HS-5 (cell line): ENCODE measurements at places on chromosomes 12 and 14.

DNA sequence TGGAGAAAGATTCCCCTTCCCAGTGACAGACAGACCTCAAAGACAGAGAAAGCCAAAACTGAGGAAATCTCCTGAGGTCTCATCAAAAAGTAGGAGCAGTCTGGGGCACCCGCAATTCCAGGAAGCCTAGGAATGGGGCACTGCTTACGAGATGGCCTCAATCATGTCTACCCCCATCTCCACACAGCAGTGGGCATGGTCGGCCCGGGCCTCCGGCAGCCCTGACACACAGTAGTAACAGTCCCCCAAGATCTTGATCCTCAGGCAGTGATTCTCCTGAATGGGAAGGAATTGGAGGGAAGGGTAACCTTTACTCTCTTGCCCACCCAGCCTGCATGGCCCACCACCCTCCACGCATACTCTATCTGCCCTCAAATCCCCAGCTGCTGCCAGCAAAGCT, 11.9 kb downstream of the ADCY6 start:
- no peak for DNase-seq

DNA sequence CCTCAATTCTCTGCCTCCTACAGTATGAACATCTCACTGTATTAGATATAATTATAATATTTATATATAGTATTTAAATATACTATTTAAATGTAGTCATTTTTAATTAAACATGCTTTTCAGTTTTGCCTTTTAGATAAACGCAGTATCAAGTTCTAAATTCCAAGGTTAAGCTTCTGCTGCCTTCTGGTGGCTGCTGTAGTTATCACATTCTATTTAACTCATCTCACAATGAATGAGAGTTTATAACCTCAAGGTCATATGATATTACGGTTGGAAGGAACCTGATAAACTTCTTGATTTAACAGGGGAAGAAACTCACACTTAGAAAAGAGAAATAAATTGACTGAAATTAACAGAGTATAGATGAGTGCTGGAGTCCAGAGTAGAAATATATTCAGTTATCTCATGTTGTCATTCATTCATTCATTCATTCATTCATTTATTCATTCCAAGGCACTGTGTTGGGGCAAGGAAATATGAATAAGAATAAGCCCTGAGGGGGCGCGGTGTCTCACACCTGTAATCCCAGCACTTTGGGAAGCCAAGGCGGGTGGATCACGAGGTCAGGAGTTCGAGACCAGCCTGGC, 31.9 kb downstream of the GUCY2C start:
- DNase-seq = peak; percentile 26

DNA sequence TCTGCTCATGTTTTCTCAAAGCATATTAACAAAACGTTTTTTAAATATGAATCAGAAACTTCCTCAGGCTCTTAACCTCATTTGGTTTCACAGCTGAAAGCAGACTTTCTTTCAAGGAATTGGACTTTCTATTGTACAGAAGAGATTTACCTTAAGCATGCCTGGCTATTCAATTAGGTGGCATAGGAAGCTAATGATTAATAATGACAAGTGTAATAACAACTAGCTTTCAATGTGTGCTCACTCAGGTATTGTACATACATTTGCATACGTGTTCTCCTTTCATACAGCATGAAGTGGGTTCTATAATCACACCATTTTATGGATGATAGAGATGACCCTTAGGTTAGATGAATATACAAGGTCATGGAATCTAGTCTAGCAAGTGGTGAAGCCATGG, 115.7 kb downstream of the ANO6 start:
- no peak for DNase-seq

DNA sequence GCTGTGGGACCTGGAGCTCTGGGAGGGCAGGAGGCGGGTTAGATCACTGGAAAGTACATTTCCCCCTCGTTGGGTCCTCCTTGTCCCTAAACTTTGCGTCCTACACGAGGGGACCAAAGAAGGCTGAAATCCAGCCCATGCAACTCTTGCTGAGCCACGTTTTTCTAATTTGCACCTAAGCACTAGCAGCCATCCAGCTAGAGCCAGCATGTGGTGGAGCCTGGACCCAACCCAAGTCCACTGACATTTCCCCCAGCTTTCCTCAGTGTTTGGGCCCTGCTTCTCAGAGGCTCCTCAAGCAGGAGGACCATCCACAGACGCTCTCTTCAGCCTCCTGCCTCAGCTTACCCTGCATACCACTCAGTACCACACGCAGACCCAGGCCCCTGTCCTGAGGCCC, 49.7 kb downstream of the TSPAN11 start:
- DNase-seq = no peak

DNA sequence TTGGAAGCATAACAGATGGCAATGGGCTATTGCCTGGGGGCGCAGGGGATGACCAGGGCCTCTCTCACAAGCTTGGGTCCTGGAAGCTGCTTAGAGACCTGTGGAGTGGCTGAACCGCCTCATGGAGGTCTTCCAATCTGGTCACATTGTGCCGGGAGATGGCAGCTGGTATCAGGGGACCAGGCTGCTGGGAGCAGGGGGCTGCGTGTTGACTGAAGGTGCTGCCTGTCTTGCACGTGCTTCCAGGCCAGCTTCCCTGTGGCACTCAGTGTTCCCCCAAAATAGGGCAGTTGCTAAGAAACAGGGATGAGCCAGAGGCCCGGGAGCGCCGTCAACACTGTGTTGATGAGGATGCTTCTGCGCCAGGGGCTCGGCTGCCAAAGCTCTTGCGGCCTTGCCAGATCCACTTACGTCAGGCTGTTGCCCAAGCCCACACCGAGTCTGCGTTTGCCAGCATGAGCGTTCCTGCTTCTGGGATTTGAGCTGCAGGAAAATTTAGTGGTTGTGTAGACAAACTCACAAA, 39.8 kb downstream of the ELK3 start:
- peak; percentile 55 for DNase-seq

DNA sequence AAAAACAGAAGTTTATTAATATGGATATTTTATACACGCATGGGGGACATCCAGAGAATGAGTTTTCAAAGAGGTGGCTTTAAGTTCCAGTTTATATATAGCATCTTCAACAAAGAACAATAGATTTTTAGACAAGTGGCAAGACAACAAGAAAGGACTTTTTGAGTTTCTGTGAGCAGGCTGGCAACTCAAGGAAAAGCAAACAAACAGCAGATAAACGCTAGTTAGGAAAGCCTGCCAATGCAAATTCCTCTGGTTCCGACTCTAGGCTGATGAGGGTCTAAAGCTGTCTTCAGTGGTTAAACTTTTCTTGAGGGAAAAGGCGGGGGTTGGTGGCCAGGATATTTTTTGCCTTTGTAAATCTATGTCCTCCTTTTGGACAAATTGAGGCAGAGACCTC, 78.4 kb upstream of the EEA1 start:
- no peak for DNase-seq

DNA sequence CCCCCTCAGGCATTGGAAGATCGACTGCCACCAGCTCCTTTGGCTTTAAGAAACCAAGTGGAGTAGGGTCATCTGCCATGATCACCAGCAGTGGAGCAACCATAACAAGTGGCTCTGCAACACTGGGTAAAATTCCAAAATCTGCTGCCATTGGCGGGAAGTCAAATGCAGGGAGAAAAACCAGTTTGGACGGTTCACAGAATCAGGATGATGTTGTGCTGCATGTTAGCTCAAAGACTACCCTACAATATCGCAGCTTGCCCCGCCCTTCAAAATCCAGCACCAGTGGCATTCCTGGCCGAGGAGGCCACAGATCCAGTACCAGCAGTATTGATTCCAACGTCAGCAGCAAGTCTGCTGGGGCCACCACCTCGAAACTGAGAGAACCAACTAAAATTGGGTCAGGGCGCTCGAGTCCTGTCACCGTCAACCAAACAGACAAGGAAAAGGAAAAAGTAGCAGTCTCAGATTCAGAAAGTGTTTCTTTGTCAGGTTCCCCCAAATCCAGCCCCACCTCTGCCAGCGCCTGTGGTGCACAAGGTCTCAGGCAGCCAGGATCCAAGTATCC, 288.7 kb downstream of the NAV3 start:
- DNase-seq = no peak

DNA sequence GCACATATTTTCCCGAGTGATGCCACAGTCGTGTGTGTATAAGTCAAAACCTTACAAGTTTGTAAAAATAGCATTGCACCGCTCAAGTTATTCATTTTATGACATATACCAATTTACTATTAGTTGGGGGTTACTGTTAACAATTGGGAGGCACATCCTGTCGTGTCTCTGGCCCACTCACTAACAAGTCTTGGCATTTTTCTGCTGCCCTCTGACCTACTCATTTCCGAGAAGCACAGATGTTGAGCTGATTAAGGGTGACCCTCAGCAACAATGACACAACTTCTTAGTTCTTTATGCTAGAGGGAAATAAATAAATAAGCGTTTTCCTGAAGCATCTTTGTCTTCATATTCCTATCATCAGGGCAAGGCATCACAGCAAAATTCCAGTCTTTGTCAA, 6.8 kb upstream of the ATG14 start:
- no peak for DNase-seq

GRCh38 chr12:10369557-10370415, 20.1 kb downstream of the KLRK1 start:
- DNase-seq = no peak

GRCh38 chr12:53198486-53199110, 8.5 kb downstream of the ITGB7 start:
- DNase-seq = no peak

- DNase-seq = no peak
Observed at GRCh38 chr12:105100998-105101397, 6.5 kb upstream of the WASHC4 start.

GRCh38 chr12:85781766-85782165, 54.4 kb downstream of the RASSF9 start:
- no peak for DNase-seq

DNA sequence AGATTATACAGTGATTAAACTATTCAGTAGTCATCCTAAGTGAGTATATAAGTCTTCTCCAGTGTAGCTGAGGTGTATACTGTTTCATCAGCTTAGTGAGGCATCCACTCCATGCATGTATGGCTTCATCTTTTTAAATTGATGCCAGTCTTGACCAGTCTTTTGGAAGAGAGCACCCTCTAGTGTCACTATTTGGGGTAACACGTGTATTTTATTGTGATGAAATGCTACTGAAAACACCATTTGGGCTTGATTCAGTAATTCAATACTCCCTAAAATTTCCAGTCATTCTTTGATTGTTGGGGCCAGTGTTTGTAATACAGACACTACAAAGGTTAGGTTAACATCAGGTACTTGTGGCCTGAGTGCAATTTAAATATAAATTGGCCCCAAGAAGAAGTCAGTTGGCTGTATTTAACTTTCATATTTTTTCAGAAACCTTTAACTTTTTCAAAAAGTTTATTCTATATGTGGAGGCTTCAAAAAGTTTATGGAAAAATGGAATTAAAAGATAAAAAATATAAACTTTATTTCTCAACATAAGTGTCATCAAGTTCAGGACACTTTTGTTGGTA, 35.3 kb downstream of the MIPOL1 start:
- DNase-seq = no peak

DNA sequence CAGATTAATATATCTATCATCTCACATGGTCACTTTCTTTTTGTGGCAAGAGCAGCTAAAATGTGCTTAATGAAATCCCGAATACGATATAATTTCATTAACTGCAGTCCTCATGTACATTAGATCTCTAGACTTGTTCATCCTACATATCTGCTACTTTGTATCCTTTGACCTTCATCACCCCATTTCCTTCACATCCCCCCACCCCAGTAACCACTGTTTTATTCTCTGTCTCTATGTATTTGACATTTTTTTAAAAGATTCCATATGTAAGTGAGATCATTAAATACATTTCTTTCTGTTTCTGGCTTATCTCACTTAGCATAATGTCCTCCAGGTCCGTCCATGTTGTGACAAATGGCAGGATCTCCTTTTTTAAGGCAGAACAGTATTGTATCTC, 23.0 kb upstream of the ST8SIA1 start:
- DNase-seq = no peak

GRCh38 chr12:47271800-47272239, 192.1 kb upstream of the AMIGO2 start:
- no peak for DNase-seq

DNA sequence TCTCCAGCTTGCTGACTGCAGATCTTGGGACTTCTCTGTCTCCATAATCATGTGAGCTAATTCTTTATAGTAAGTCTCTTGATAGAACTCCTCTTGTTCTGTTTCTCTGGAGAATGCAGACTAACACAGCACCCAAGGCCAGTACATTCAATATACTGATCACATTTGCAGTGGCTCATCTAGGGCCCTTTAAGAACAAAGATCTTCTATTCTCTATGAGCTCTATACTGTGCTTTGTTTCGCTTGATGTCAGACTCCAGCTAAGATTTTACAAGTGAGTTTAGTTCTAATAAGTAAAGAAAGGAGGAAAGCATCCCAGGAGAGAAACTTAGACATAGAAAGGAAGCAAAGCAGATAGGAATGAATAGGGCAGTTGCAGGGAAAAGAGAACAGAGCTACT, 69.3 kb upstream of the TMPO start:
- DNase-seq = no peak
